ENCODE measurements at places on chromosomes 3 and 15. TPM values are rescaled to one million over a fixed set of nuclear protein-coding genes. Genes with fewer than 3 reads are reported as not detected.
A peak's percentile ranks its signal among the peaks of the same experiment; 100 is the strongest.

ATP13A4 gene
- total RNA-seq: 4.2 TPM

ZBED2 gene
- 1.9 TPM for total RNA-seq

SSUH2 gene
- total RNA-seq: not detected

MKRN3 gene
- 3.0 TPM for total RNA-seq

SCAP gene
- total RNA-seq: 80.1 TPM

KBTBD13 gene
- not detected for total RNA-seq

GHSR gene
- not detected for total RNA-seq

DNAJA4 gene
- 28.5 TPM for total RNA-seq

TMC3 gene
- total RNA-seq: not detected

ARIH1 gene
- 141 TPM for total RNA-seq

AGTR1 gene
- not detected for total RNA-seq

GUCA1C gene
- total RNA-seq: not detected

ADGRG7 gene
- total RNA-seq: not detected

DNA sequence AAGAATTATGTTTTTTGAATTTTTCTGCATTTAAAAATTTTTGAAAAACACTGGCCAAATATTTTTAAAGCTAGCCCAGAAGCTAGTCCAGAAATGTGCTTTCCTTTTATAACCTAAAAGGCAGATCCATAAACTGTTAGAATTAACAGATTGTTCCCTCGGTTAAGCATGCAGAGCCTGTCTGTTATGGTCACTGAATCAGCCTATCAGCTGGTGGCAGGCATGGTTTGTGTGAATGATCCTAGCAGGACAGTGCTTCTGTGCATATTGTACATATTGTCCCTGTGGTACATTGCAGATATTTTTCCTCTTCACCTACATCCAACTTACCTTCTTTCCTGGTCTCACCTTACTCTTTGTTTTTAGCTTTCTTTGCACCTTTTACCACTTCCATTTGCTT, 53.3 kb downstream of the RARB start:
- DNase-seq: no peak

GRCh38 chr3:57164217-57164656, 916 bp downstream of the IL17RD start:
- DNase-seq: peak; percentile 36

DNA sequence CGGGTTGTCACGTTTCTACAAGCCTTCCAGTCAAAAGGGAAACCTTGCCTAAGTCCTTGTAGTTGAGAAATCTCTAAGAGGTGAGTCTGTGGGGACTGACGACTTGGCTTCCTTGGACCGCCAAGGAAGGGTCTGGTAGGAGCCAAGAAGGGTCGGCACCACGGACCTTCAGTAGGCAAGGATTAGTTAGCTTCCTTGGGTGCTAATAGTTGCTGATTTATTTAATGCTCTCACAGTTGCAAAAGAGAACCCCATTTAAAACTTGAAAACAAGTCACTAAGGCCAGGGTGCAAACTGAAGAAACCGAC, 361 bp upstream of the LCMT2 start:
- DNase-seq: no peak

DNA sequence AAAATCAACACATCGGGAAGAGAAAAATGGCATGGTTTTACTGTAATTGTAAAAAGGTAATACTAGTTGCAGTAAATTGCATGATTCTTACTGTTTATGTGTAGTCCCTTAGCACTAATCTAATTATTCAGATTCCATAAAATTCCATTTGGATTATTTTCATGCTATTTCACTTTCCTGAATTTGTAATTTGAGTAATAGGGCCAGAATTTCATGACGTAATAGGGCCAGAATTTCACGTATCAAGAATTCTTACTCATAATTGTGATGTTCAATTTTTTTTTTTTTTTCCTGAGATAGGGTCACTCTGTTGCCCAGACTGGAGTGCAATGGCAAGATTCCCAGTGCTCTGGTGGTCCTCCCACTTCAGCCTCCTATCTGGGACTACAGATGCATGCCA, 2.9 kb upstream of the U2SURP start:
- no peak for DNase-seq

DNA sequence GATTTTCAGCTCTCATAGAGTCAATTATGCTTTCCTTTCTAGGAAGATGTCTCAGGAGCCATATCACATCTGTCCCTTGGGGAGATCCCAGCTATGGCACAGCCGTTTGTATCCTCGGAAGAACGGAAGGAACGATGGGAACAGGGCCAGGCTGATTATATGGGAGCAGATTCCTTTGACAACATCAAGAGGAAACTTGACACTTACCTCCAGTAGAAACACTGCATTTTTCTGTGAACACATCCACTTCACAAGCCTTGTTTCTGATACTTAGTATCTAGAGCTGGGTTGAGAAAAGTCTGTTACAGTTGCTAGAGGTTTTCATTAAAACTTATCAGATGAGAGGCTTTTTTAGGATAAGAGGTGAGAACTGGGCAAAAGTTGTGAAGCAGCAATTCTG, 35.4 kb downstream of the GYG1 start:
- no peak for DNase-seq

DNA sequence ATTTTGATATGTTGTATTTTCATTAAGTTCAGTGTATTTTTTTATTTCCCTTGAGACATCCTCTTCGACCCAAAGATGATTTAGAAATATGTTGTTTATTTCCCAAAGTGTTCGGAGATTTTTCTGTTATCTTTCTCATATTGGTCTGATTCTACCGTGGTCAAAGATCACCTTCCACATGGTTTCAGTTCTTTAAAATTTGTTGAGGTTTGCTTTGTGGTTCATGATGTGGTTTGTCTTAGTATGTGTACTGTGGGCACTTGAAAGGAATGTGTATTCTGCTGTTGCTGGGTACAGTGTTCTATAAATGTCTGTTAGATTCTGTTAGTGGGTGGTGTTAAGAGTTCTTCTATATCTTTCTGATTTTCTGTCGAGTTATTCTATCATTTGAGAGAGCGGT, 103.4 kb upstream of the FHIT start:
- no peak for DNase-seq

DNA sequence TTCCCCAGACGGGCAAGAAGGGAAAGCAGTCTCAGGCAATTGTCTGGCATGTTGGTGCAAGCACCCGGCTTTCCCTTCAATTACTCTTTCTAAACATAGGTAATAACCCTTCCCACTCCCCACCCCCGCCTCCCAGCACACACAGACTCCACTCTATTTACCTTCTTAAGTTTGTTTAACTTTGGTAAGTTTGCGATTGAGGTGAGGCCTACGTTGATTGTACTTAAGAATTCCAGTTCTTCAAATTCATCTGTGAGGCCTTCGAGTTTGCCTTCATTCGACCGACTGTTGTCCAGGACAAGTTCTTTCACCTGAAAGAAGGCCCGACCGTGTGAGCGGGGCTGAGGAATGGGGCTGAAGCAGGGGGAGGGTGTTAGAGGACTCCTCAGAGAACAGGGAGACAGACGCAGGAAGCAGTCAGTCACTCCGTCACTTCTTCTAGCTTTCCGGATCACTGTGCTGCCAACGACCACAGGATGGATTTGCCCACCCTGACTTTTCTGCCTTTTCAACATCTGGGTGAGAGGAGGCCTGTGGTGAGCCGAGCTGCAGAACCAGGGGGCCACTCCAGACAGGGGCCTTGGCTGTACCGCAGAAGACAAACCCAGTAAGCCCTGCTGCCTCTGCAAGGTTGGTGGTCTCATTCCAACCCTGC, 33.0 kb downstream of the ANP32A start:
- no peak for DNase-seq

DNA sequence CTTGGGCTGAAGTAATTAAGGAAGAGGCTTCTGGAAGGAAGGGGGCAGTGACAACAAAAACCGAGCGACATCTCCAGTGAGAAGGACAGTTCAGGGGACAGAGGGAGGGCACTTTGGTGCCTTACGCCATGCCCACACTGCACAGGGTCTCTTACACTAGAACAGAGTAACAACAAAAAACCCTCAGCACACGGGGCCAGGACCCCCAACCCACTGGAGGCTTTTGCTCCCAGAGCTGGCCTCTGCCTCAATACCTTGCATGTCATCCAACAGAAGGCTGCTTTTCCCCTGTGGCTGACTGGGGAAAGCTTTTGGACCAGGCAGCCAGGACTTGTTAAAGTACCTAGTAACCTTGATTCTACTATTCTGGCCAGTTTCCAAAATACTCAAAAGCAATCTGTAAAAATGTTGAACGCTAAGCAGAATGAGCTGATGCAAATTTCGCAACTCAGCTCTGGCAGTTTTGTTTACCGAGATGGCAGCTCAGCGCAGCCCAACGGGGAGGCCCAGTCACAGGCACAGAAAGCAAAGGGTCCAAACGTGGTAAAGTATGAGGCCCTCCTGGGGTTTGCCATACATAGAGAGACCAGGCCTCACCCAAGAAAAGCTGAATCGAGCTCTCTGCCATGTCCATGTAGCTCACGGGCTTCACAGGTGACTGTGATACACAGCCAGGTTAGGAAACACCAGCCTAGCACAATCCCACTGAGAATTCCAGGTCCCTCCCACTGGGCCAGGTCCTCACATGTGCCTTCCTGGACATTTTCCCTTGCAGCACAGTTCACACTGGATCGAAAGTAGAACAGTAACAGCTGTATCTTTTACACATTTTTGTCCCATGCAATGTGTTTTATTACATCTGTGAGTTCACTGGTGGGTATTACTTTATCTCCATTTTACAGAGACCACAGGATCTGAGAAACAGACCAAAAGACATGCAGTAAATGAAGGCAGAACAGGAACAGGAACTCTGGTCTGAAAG, 6.0 kb downstream of the CHCHD4 start:
- no peak for DNase-seq

GRCh38 chr3:58693940-58694850, 27.6 kb upstream of the FAM3D start:
- no peak for DNase-seq

GRCh38 chr15:92801774-92802464, 98.2 kb upstream of the CHD2 start:
- no peak for DNase-seq

GRCh38 chr3:113695431-113695785, 1.0 kb downstream of the USF3 start:
- no peak for DNase-seq

DNA sequence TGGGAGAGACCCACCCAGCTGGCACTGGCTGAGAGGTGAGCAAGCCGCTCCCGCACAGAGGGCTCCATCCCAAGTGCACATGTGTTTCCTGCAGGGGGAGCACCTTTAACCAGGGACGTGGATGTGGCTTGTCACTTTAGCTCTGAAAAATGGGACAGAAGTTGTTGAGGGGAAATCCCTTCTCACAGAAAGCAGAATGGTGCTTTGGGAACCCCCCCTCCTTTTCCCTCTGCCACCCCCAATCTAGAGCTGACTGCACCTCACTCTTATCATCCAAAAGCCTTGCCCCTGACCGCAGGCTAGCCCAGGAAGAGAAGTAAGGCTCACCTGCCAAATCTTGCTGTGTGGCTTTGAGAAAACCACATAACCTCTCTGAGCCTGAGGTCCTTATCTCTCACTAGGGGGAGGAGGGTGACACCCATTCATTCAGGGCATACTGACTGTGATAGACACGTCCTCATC, 77.9 kb downstream of the RPN1 start:
- no peak for DNase-seq

DNA sequence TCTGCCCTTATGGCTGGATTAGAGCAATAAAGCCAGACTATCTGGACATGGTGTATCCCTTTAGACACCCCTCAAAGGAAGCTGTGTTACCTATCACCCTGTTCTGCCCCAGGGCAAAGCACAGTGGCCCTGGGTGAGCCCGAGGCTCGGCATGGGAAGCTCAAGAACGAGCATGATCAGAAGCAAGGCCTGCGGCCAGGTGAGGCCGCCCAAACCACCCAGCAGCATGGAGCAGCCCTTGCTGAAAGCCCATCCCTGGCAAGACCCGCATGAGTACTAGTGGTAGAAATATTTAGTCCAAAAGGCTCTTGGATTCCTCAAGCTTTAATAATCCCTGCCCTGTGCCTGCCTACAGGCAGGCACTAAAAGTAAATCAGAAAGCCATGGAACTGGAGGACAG, 261.1 kb downstream of the MEX3B start:
- DNase-seq: no peak

GRCh38 chr15:82832601-82833361, 23.4 kb downstream of the WHAMM start:
- DNase-seq: no peak

- no peak for DNase-seq
These were observed 94.3 kb downstream of the RPL39L start for GRCh38 chr3:187044867-187045552.

DNA sequence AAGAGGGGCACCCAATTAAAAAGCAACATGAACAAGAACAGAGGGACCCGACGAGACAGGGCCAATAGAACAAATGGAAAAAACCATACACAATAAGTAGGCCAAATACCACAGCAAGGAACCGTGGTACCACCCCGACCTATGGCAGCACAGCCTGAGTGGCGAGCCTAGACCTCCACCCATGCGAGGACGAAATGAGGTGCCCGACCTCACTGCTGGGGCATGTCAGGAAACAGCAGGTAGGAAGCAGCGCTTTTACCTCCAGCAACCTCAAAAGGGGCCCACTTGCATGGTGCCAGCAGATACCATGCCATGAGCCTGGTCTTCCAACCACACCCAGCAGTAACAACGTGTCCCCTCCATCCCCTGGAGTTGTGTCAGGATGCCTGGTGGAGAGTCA, 77.9 kb downstream of the PCSK6 start:
- no peak for DNase-seq

DNA sequence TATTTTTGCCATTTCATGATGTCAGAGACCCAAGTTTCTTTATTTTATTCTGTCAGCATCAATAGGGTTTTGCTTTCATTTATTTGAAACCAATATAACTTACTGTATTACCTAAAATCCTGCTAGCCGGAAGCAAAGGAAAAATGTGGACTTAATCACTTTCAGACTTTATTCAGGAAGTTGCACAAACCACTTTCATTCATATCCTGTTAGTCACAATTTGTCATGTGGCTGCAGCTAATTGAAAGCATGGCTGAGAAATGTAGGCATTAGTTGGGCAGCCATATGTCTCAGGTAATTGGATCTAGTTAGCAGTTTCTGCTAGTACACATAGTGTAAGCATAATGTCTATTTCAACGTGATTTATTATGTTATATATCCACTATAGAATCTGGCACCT, 462.3 kb upstream of the SGO1 start:
- DNase-seq: no peak

DNA sequence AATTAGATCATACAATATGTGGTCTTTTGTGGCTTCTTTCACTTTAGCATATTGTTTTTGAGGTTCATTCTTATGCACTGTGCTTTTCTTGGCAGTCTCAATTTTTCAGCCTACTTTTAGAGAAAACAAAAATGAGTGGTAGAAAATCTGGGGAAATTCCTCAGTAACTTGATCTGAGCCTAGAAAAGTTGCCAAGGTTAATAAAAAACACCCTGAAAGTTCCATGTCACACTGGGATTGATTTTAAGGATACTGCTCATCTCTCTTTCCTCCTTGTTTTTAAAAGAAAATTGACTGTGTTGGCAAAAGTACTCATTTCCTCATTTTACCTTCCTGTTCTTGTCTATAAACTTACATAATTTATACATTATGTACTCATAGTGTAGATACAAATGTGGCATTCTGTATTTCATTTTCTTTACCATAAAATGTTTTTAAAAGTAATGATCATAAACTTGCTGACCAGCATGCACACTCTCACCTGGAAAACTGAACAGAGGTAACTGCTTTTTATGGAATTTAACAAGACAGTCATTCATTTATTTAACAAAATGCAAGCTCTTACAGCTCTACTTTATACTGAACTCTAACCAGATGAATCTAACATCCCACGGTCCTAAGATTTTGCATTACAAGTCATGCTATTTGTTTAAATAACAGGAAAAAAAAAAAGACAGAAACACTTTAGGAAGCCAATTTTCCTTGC, 28.6 kb upstream of the SH3BP5 start:
- no peak for DNase-seq

GRCh38 chr15:101438482-101439284, 50.8 kb downstream of the PCSK6 start:
- DNase-seq: no peak

GRCh38 chr3:20488151-20488550, 302.1 kb upstream of the SGO1 start:
- no peak for DNase-seq
